KG1 (cell line): ENCODE measurements at places on chromosomes 7 and 10.

- DNase-seq, result no peak
These were observed 88.3 kb downstream of the PTPRZ1 start for GRCh38 chr7:121961089-121961867.

GRCh38 chr10:30840395-30841050, 191.1 kb downstream of the ZNF438 start:
- no peak for DNase-seq

GRCh38 chr7:96059075-96059474, 262.8 kb downstream of the SLC25A13 start:
- DNase-seq, result no peak

DNA sequence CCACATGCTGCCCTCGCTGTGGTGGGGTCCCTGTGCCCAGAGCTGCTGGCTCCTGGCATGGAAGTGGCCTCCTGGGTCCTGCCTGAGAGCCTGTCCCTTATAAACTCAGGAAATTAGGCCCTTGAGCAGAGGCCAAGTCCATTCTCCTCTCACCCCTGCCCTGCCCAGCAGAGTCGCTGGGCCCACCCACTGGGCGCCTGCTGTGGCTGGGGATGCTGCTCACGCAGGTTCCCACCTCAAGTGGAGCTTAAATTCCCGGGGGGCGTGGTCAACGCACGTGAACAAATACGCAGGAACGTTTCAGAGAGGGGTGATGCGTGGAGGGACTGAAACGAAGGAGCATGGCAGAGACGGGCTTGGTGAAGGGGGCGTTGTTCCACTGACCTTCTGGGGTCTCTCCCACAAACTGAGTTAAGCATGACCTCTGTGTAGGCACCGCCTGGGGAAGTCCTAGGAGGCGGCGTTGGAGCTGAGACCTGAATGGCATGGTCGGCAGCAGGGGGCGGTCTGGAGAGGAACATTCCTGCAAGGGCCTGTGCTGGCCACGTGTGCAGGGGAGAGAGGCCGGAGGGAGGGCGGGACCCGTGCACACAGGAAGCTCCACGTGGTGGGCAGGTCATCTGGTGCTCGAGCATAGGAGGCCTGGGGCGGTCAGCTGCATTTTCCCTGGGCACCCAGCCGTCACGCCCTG, 27.9 kb downstream of the FAM20C start:
- DNase-seq, result no peak
